Naive thymus-derived CD4-positive, alpha-beta T cell (primary cell): ENCODE measurements at places on chromosomes 5 and 9. TPM values are rescaled to one million over a fixed set of nuclear protein-coding genes. Genes with fewer than 3 reads are reported as not detected.
A peak's percentile ranks its signal among the peaks of the same experiment; 100 is the strongest.

GRCh38 chr5:76521240-76521758 is 101.9 kb downstream of the F2RL2 start:
- no peak for DNase-seq

DNA sequence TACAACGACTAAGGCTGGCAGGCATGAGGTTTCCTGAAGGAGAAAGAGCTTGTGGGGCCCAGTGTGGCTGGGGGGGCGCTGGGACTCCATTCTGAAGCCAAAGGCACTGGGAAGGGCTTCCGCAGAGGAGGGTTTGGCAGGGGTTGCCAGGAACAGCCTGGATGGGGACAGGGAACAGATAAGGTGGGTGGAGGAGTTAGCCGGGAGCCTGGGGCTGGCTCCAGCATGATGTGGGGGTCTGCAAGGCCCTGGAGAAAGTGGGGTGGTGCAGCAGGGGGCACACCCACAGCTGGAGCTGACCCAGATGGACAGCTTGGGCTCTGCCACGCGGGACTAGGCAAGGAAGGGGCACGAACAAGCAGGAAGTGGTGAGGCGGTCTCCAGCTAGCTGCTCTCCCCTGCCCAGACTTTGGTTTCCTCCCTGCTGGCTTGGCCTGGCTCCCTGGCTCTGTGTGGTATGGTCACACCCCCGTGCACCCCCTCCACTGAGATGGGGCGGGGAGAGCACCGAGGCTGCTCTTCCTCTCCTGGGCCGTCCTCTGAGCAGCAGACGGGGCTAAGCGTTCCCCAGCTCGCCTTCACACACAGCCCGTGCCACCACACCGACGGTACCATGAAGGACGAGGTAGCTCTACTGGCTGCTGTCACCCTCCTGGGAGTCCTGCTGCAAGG is at the start of gene LTC4S:
Gene LTC4S, plus strand, starts transcription at position 519 of the 672 bp plus-strand sequence. Its CDS starts 95 bp downstream, at position 614.
- DNase-seq, result peak; percentile 49

GRCh38 chr5:95808686-95809413 is 13.7 kb downstream of the GLRX start:
- peak; percentile 88 for DNase-seq

GRCh38 chr5:90356622-90357021 is 52.9 kb downstream of the CETN3 start:
- DNase-seq, result no peak

DNA sequence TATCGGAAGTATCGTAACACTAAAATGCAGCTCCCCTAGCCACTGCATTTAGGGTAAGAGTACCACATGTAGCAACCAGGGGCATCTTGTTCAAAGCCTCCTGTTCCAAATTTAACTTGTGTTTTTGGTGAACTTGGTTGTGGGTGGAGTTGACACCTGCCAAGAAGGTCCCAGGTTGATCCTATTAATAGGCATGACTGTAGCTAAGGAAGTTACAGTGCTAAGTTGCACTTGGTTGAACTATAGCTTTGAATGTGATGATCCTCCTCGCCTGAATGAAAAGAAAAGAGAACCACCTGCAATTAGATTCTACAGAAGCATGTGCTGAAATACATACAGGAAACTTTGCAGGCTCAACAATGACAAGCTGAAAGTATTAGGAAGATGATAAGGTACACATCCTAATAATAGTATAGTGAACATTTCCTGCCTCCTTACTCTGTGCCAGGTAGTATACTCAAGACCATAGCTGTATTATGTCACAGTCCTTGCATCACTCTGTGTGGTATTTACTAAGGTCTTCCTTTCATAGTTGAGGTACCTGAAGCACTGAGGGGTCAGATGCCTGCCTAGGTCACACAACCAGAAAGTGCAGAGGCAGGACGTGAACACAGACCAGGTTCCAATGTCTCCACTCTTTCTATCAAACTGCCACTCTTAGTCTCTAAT is 64.5 kb upstream of the PIP5K1B start:
- DNase-seq, result no peak

GRCh38 chr5:151592855-151593408 is 1.8 kb upstream of the FAT2 start:
- DNase-seq, result no peak

DNA sequence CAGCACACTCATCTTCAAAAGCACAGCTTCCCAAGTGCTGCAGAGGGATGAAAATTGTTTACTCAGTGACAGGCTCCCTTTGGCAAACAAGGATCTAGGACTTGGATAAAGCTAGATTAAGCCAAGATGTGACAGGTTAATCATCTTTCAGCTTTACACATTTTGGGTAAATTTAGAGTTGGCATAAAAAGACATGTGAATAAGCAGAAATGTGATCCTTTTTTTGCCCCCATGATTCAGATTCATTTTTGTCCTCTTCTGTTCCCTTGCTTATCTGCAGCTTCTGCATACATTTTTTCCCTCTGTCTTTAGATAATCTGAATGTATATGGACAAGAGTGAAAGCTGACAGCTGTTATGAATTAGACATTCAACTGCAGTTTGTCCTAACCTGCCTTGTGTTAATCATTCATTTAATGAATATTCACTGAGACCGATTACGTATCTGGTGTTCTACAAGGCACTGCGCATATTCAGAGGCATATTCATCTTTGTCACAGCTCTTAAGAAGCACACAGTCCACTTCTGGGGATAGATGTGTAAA is 19.6 kb downstream of the ADAMTSL1 start:
- DNase-seq, result no peak

- no peak for DNase-seq
These were observed 121.3 kb downstream of the DAB2IP start for GRCh38 chr9:121772600-121773285.

DNA sequence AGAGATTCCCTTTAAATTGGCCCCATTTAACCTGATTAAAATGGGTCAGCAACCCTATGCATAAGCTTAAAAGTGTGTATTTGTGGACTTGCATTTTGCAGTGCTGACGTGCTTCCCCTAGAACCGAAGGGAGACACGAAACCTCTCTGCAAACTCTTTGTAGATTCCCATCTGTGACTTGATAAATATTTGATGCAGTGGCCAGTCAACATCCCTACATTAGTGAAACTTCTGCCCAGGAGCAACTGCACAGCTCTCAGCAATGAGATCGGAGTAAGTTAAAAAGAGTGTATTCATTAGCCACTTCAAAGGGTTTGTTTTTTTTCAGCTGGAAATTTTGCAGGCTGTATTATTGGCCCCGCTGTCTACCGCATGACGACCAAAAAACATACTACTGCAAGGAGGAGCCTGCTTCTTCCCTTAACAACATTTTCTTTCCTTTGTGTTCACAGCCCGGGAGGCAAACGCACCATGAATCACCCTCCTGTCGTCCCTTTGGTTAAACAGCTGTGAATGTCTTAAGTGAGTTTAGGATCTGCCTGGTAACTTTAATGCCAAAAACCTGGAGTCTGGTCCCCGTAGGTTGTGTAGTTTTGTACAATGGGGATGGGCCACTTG is 38.0 kb upstream of the TCERG1 start:
- DNase-seq, result no peak

GRCh38 chr5:172823840-172824362 is 10.2 kb upstream of the ERGIC1 start:
- DNase-seq, result no peak

MEF2C gene
- total RNA-seq, result 2.2 TPM

POU5F2 gene
- 2.5 TPM for total RNA-seq

RNF183 gene
- not detected for total RNA-seq

OR4F3 gene
- total RNA-seq, result not detected

IFNA2 gene
- total RNA-seq, result not detected

NUTM2G gene
- total RNA-seq, result not detected
